Psoas muscle (tissue), 8 donors: ENCODE measurements at places on chromosomes 2 and 18. TPM values are rescaled to one million over a fixed set of nuclear protein-coding genes. Genes with fewer than 3 reads are reported as not detected.
A peak's percentile ranks its signal among the peaks of the same experiment; 100 is the strongest.

The SULT1C4 gene
- total RNA-seq = 4.2 TPM

The CXCR1 gene
- 0.69 TPM for total RNA-seq

The RBM44 gene
- 0.38 TPM for total RNA-seq

The FTCDNL1 gene
- 22.1 TPM for total RNA-seq

The BOD1L2 gene
- not detected for total RNA-seq

GRCh38 chr2:183011743-183012142 lies 26.5 kb downstream of the NCKAP1 start:
- no peak overlapping the region for H3K4me3 ChIP-seq
- H3K36me3 ChIP-seq = no peaks in the 10 kb centered on the region
- no peak overlapping the region for H3K27ac ChIP-seq
- H3K27me3 ChIP-seq = no peaks in the 10 kb centered on the region

GRCh38 chr2:6879011-6879410 lies 1.4 kb downstream of the RSAD2 start:
- H3K27me3 ChIP-seq = no peaks in the 10 kb centered on the region
- no peak overlapping the region for H3K27ac ChIP-seq
- DNase-seq = no peak
- H3K4me1 ChIP-seq = peaks cover 27% of the 10 kb centered on the region
- no peaks in the 10 kb centered on the region for H3K36me3 ChIP-seq
- no peak overlapping the region for H3K4me3 ChIP-seq

GRCh38 chr18:5891184-5891853 lies 4.0 kb downstream of the TMEM200C start:
- peak overlapping the region; percentile 65 for H3K4me3 ChIP-seq
- H3K36me3 ChIP-seq = no peaks in the 10 kb centered on the region
- peaks cover 13% of the 10 kb centered on the region for H3K27me3 ChIP-seq
- peaks cover 4% of the 10 kb centered on the region for H3K4me1 ChIP-seq
- DNase-seq = no peak
- no peak overlapping the region for H3K27ac ChIP-seq

DNA sequence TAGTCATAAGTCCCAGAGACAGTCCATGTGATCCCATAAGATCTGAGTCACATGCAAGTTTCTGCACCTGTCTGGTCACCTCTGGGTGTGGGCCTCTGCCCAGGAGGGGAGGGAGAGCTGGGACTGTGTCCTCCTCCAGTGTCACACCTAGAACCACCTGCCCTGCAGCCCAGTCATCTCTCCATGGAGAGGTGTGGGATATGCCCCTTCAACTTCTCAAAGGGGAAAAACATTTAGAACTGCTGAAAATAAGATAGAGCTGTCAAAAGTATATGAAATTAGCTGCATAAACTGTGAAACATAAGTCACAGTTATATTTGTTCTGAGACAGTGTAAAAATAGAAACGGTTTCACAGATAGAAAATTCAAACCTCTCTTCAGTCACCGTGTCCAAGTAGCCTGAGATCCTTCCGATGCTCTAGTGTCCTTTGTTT lies 55.4 kb downstream of the NGEF start:
- H3K4me3 ChIP-seq = no peak overlapping the region
- H3K4me1 ChIP-seq = no peaks in the 10 kb centered on the region
- no peaks in the 10 kb centered on the region for H3K27me3 ChIP-seq
- H3K27ac ChIP-seq = no peak overlapping the region
- no peak for DNase-seq

- no peaks in the 10 kb centered on the region for H3K36me3 ChIP-seq
- H3K27ac ChIP-seq = no peak overlapping the region
- H3K4me1 ChIP-seq = no peaks in the 10 kb centered on the region
- no peaks in the 10 kb centered on the region for H3K27me3 ChIP-seq
- no peak for DNase-seq
Measured at GRCh38 chr2:236001854-236002253, 166.3 kb downstream of the GBX2 start.

DNA sequence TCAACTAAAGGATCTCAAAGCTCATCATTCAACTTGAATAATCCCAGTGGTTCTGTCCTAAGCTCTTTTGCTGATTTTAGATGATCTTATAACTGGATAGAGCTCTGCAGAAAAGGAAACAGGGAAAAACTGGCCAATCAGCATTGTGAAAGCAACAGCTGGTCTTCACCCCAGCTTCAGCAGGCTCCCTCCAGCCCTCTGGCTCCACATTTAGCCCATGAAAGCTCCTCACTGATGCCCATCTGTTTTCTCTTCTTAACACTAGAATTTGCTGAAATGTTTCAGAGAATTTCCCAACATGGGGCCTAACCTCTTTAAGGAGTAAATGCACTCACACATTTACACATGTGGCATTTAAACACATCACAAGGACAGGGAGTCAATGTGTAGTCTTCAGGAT lies 223.3 kb downstream of the CNTNAP5 start:
- H3K4me3 ChIP-seq = no peak overlapping the region
- no peak overlapping the region for H3K27ac ChIP-seq
- no peaks in the 10 kb centered on the region for H3K36me3 ChIP-seq
- no peaks in the 10 kb centered on the region for H3K4me1 ChIP-seq
- no peaks in the 10 kb centered on the region for H3K27me3 ChIP-seq

DNA sequence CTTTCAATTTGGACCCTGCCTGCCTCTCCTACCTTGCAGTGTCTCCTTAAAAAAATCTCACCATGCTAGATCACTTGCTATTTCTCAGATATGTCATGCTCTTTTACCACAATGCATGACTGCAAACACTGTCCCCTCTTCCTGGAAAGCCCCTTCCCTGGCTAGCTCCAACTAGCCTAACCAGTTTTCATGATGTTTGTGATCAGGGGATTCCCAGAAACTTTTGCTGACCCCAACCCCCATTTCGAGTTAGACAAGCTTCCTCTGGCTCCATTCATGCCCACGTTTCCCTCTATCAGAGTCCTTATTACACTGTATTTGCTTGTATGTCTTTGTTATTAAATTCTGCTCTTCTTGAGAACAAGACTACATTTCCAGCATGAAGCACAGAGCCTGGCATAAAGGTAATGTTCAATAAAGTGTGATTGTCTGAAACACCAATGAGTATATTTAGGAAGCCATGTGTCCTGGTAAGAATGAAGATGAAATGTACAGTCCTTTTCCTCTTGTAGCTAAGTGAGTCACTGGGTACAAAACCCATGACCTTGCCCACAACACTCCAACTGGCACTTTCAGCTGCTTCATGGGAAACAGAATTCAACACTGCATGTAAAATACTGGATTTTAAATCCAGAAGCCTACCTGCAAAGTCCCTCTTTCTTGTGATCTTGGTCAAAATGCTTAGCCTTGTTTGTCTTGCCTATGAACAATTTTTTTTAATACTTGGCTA lies 62.0 kb upstream of the ATL2 start:
- no peaks in the 10 kb centered on the region for H3K36me3 ChIP-seq
- H3K27ac ChIP-seq = no peak overlapping the region
- DNase-seq = no peak

DNA sequence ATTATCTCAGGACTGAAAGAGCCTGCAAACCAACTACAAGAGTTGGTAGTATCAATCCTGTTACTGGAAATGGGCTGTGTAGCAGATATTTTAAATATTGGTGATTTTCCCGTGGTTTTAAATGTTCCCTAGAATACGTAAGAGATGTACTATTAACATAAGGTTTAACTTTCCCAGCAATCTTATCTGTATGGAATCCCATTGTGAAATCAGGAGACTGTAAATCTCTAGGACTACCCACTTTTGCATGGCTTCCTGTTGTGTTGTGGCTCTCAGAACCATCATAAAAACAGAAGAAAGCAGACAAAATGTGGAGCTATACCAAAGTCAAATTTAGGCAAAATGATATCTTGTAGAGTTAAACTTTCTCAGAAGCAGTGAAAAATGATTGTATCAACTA lies 641.5 kb upstream of the SETBP1 start:
- no peak overlapping the region for H3K27ac ChIP-seq
- H3K4me3 ChIP-seq = no peak overlapping the region
- DNase-seq = no peak
- no peaks in the 10 kb centered on the region for H3K4me1 ChIP-seq
- no peaks in the 10 kb centered on the region for H3K27me3 ChIP-seq
- no peaks in the 10 kb centered on the region for H3K36me3 ChIP-seq

DNA sequence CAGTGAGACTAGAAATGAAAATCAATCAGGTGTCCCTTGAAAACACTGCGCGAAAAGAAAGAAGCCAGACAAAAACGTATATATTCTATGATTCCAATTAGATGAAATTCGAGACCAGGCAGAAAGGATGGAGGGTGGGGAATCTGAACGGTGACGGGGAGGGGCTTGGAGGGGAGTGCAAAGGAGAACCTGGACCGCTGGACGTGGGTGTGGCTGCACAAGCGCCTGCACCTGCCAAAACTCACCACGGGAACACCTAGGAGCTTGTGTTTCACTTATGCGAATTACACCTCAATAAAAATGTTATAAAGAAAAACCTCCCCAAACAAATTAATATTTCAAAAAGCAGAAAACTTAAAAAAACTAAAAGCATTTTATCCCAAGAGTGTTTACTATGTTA lies 21.9 kb downstream of the THAP4 start:
- no peak overlapping the region for H3K4me3 ChIP-seq
- H3K27ac ChIP-seq = no peak overlapping the region
- H3K36me3 ChIP-seq = no peaks in the 10 kb centered on the region
- peaks cover 39% of the 10 kb centered on the region for H3K4me1 ChIP-seq
- DNase-seq = no peak

GRCh38 chr18:46344416-46345180 lies 240.4 kb downstream of the HAUS1 start:
- no peak for DNase-seq
- no peak overlapping the region for H3K27ac ChIP-seq
- H3K4me1 ChIP-seq = no peaks in the 10 kb centered on the region
- H3K27me3 ChIP-seq = no peaks in the 10 kb centered on the region
- H3K36me3 ChIP-seq = no peaks in the 10 kb centered on the region

- no peak overlapping the region for H3K4me3 ChIP-seq
- no peaks in the 10 kb centered on the region for H3K36me3 ChIP-seq
- no peak overlapping the region for H3K27ac ChIP-seq
- DNase-seq = no peak
- H3K4me1 ChIP-seq = peaks cover 20% of the 10 kb centered on the region
Measured at GRCh38 chr18:13496691-13497281, 229.6 kb downstream of the FAM210A start.

GRCh38 chr2:185338104-185338503 lies 400.5 kb upstream of the FSIP2 start:
- H3K4me3 ChIP-seq = no peak overlapping the region
- no peaks in the 10 kb centered on the region for H3K4me1 ChIP-seq
- H3K27me3 ChIP-seq = no peaks in the 10 kb centered on the region

DNA sequence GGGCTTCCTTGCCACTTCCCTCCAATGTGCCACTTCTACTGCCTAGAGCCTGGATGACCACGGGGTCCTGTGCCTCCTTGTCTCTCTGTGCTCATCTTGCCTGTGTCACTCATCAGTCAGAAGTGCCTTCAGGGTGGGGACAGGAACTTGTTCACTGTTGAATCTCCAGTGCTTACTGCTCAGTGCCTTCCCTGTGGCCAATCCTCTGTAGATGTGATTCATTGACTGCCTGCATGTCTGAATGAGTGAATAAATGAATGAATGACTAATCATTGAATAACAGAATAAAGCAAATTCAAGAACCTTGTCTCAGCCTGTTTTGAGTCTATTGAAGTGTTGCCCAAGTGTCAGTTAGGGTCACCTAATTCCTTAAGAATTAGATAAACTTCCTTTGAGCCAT lies 42.3 kb upstream of the FAM136A start:
- H3K36me3 ChIP-seq = no peaks in the 10 kb centered on the region
- DNase-seq = no peak
- H3K27ac ChIP-seq = no peak overlapping the region

DNA sequence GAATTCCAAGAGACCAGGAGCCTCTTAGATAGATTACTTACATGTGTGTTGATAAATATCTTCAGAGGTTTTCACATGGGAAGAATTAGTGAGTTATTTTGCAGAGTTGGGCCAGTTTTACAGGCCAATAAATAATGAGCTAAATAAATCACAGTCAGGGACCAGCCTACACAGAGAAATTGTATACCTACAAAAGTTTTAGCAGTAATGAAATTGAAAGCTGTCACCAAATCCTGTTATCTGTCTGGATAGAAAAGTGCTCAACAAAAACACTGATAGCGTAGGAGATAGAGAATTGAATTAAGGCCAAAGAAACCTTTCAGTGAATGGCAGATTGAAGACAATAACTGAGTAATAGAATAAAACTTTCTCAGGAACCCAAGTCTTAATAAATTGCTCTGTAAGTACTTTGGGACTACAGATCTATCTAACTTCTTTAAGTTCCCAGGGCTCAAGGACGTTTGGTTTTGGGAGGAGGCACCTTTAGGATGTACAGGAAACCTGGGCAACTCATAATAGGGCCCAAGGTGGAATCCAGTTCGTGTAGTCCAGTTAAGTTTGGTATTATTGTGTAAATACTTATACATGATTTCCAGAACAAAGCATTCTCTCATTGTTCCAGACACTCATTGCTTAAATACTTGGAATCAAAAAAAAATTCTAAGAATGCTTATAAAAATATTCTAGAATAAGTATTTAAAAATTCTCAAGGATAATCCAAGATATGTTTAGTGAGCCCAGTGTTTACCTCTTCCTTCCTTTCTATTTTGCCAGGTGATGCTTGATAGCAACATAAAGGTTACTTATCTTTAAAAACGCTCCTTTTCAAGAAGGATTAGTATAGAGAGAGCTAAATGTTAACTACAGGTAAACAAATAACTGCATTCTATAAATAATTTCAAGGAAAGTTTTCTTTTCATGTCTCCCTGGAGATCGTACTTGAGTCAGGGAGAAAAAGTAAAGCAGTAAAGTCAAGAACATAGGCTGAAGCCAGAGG lies 134.5 kb downstream of the NCKAP5 start:
- DNase-seq = no peak
- no peak overlapping the region for H3K27ac ChIP-seq
- no peaks in the 10 kb centered on the region for H3K27me3 ChIP-seq
- H3K4me1 ChIP-seq = no peaks in the 10 kb centered on the region

DNA sequence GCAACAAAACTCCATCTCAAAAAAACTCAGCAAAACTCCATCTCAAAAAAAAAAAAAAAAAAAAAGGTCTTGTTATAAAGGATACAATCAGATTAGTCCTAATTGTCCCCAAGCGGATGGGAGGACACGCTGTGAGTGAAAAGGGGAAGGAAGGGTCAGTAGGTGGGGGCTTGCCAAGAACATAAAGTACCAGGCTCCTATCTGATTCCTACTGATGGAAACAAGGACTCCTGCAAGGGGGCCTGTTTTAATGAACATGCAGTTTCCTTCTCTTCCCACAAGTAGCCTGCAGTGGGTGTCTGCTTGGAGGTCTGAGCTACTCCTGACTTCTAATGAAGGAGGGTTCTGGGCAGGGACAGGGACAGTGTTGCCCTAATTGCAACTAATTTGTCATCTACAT lies 7.9 kb downstream of the SCG2 start:
- H3K27me3 ChIP-seq = peaks cover 3% of the 10 kb centered on the region

DNA sequence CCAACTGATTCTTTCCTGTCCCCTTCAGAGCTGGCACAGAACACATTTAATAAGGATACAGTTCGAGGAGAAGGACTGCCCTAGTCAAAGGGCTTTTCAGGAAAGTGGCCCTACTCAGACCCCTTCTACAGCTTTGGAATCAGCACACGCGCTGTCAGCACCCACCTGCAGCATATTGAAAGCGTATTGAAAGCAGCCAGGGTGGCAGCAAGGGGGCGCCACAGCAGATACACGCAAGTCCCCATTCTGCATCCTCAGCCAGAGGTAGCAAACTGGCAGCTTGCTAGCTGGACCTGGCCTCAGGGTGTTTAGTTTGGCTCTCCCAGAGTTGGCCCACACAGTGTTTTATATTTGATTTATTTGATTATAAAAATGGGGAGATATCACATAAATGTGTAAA lies 101.0 kb upstream of the NT5C1B start:
- no peaks in the 10 kb centered on the region for H3K27me3 ChIP-seq
- H3K36me3 ChIP-seq = no peaks in the 10 kb centered on the region
- H3K27ac ChIP-seq = no peak overlapping the region
- no peaks in the 10 kb centered on the region for H3K4me1 ChIP-seq

- H3K36me3 ChIP-seq = no peaks in the 10 kb centered on the region
- H3K4me1 ChIP-seq = no peaks in the 10 kb centered on the region
- H3K27me3 ChIP-seq = no peaks in the 10 kb centered on the region
- peak; percentile 21 for DNase-seq
- peak overlapping the region; percentile 71 for H3K4me3 ChIP-seq
Measured at GRCh38 chr2:88016960-88017779, 823 bp upstream of the RNU2-63P start.
